AML-193 (cell line): ENCODE measurements at places on chromosomes 2 and 18.

DNA sequence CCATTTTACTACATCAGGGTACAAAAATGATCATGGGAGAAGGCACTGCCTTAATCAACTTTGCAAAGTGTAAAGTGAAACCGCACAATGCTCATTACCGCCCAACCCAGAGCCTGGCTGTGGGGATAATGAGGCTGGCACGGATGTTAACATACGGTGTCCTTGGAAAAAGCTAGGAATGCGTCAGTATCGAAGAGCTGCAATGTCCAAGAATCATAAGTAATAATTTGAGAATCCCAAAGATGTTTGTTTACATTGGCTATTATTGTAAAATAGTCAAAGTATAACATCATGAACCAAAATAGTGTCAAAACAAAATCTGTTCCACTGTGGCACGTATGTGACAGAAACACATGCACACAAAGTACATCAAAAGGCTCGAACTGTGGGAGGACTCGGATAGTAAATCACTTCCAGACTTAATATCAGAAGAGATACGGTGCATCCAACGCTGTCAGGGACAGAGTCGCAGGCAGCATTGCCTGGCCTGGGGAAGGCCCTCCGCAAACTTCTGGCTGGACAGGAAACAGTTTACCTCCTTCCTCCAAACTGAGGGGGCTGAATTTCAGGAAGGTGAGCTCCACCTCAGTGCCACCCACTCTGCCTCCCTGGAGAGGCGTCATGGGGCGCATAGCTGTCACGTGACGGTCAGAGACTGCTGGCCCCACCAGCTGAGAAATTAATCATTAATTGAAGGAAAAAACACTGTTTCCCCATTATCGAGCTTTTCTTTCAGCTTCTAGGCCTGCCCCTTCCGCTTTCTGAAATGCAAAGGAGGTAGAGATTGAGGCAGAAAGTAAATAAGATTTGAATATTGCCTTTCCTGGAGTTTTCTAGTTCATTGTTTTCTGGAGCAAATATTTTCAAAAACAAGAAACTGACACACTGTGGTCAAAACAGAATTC is 1.8 kb upstream of the ID2 start:
- DNase-seq = no peak

GRCh38 chr2:219907011-219907365 is 279.6 kb downstream of the SLC4A3 start:
- no peak for DNase-seq

DNA sequence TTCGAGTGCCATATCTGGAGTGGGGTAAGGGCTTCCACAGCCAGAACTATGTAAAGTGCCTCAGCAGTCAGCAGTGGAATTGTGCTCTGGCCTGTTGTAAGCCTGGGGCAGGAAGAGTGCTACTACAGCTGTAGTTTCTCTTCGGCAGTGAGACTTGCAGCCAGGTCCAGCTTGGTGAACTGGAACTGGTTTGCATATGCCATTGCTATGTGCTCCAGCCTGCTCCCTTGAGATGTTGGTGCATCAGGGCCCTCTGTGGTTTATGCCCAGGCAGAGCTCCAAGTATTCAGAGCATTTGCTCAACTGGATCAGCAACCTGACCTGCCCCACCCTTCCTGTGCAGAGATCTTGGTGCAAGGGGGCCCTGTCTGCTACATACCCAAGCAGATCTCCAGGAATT is 47.8 kb downstream of the ZNF804A start:
- DNase-seq = no peak

DNA sequence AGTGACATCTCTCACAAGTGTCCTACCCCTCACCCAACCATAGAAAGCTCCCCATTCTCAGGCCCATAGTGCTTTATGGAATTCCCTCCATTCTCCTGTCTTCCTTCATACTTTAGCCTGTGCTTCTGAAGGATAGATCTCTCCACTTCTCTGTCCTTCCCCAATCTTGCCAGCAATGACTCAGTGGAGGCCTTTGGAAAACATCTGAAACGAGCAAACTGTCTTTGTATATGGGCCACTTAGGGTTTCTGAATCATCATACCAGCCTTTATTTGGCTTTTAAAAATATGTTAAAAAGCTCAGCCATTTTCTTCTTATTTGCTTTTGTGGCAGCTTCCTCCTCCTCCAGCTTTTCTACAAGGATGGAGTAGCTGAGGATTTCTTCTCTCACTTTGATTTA is 65.6 kb upstream of the ZNF385B start:
- no peak for DNase-seq

DNA sequence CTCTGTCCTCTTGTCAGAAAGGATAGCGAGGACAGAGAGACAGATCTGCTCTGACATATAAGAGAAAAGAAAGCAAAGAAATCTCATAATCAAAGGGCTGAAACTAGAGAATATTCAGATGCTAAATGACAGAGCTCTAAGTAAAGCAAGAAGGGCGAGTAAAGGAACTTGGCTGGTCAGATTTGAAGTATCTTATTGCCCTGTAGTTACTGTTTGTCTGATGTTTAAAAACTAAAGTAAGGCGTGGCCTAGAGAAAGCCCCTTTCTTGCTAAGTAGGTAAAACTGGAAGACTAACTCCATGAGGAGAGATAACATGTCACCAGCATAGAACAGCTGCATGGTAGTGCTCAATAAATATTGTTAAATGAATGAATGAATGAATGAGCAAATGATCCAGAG is 70.0 kb downstream of the CRACDL start:
- DNase-seq = no peak
